A673 (cell line): ENCODE measurements at places on chromosomes 7 and 10. TPM values are rescaled to one million over a fixed set of nuclear protein-coding genes. Genes with fewer than 3 reads are reported as not detected.

The WEE2 gene
- total RNA-seq: 0.09 TPM in 1 of 2 replicates, not detected in the other

The GPRIN2 gene
- total RNA-seq: not detected in 2 replicates

The LANCL2 gene
- 14.0 and 21.3 TPM in 2 replicates for total RNA-seq

The PRKG1 gene
- 0.17 and 0.58 TPM in 2 replicates for total RNA-seq

The C10orf143 gene
- total RNA-seq: 1.8 and 2.0 TPM in 2 replicates

The CDC123 gene
- total RNA-seq: 189 and 207 TPM in 2 replicates

DNA sequence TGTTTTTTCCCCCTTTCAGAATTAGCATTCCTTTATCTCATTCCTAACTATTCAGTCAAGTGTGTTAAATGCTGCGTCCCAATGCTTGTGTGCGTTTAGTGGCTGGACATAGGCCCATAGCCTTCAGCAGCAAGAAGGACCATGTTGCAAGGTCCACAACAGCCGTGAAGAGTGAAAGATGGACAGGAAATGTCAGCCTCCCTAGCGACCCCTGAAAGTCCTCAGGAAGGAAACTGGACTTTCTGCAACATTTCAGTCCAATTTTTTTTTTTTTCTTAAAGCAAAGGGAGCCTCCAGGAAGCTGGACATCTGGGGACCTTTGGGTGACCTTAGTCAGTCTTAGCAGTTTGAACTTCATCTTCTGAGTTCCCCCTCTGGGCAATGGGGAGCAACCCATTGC lies 550.7 kb upstream of the MGMT start:
- H3K27ac ChIP-seq: no peak overlapping the region
- DNase-seq: no peak
- no peaks in the 10 kb centered on the region for H3K27me3 ChIP-seq

DNA sequence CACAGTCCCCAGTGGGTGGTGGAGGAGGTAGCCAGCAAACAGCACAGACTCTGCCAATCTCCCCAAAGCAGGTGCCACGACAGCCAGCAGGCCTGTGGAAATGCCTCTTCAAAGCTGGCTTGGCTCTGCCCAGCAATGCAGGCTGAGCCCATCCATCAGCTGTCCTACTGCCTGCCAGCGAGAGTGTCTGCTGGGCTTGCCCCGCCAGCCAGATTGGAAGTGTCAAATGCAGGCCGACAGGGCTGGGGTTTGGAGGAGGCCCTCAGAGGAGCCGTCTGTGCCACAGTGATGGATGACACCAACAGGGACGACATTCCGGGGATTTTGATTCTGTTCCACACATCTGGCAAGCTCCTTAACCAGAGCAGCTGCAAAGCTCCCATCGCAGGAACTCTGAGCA lies 16.7 kb downstream of the HABP2 start:
- H3K4me1 ChIP-seq: no peaks in the 10 kb centered on the region
- no peaks in the 10 kb centered on the region for H3K27me3 ChIP-seq
- no peak overlapping the region for H3K27ac ChIP-seq
- H3K36me3 ChIP-seq: no peaks in the 10 kb centered on the region

GRCh38 chr10:33008499-33009243 lies 50.6 kb upstream of the ITGB1 start:
- H3K4me3 ChIP-seq: no peak overlapping the region
- DNase-seq: peak; percentile 85
- peaks cover 8% of the 10 kb centered on the region for H3K4me1 ChIP-seq
- H3K36me3 ChIP-seq: no peaks in the 10 kb centered on the region
- H3K27ac ChIP-seq: no peak overlapping the region
